NCI-H1417 (cell line): ENCODE measurements at places on chromosomes 2 and 18.

GRCh38 chr18:35197296-35197695, 43.5 kb upstream of the ZNF397 start:
- no peak for DNase-seq

GRCh38 chr2:8116661-8117060, 565.2 kb upstream of the ID2 start:
- DNase-seq: no peak

GRCh38 chr18:27311114-27311513, 126.0 kb upstream of the CHST9 start:
- no peak for DNase-seq

- DNase-seq: no peak
Measured at GRCh38 chr2:37809525-37809924, 115.6 kb upstream of the RMDN2 start.

GRCh38 chr18:59801576-59801975, 98.2 kb upstream of the PMAIP1 start:
- DNase-seq: no peak

DNA sequence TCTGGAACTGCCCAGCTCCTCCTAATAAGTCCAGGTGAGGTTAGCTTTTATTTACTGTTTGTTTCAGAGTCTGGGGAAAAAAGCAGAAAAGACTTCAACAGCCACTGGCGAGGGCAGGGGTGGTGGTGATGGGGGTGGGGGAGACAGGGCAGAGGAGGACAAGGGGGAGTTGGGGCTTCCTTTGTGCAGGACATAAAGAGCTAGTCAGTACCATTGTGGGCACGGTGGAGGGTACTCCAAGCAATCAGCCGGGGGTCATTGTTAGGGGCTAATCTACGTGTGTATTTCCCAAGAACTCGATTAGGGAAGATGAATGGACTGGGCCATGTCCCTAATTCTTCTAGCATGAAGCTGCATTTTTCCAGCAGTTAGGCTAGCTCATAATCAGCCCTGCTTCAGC, 2.8 kb upstream of the RAX start:
- DNase-seq: no peak

- no peak for DNase-seq
Measured at GRCh38 chr2:226892729-226893128, 56.9 kb downstream of the RHBDD1 start.

- no peak for DNase-seq
Measured at GRCh38 chr2:100853909-100854810, 34.2 kb downstream of the NPAS2 start.

- DNase-seq: no peak
Measured at GRCh38 chr2:138610201-138610953, 108.8 kb downstream of the SPOPL start.

- peak; percentile 27 for DNase-seq
Measured at GRCh38 chr18:37265382-37265781, 300.2 kb downstream of the CELF4 start.

DNA sequence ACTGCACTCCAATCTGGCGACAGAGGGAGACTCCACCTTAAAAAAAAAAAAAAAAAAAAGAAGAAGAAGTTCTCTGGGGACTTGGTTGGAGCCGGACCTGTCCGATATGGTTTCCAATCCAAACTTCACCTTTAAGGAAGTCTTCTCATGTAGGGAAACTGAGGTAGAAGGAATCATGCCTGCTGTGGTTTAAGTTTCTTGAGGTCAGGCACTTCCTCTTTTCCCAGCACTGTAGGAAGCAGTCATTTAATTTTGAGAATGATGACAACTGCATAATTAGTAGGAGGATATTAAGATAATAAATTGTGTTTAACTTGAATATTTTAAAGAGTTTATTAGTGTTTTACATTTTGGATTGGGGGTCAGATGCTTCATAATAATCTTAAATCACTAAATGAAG, 62.9 kb downstream of the KCNE4 start:
- no peak for DNase-seq

DNA sequence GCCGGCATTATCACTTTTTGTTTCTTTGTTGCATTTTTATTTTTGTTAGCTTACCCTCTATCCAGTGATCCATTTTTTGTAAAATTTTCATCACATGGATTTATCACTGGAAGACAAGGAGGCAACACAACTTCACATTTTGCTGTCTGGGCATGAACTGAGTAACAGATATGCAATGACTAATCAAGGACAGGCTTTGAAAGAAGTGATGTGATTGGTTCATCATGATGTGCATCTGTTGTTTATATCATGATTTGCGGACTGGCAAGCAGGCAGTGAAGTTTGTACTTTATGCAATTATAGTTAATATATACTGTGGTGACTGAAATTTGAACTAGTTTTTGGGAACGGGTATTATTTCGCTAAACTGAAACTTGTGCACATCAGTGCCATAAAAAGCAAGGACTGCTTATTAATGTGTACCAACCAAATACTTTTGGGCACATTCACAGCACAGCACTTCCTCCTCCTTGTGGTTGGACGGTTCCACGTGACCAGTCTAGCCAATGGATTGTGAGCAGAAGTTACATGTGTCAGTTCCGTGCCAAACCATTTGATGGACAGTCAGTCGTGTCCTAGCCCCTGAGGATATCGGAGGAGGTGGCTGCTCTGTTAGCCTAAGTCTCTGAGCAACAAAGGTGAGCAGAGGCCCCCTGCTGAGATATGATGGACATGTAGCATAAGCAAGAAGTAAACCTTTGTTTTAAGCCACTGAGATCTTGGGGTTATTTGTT, 201.4 kb upstream of the SIX2 start:
- no peak for DNase-seq

GRCh38 chr18:59467497-59467896, 108.4 kb upstream of the LMAN1 start:
- no peak for DNase-seq

DNA sequence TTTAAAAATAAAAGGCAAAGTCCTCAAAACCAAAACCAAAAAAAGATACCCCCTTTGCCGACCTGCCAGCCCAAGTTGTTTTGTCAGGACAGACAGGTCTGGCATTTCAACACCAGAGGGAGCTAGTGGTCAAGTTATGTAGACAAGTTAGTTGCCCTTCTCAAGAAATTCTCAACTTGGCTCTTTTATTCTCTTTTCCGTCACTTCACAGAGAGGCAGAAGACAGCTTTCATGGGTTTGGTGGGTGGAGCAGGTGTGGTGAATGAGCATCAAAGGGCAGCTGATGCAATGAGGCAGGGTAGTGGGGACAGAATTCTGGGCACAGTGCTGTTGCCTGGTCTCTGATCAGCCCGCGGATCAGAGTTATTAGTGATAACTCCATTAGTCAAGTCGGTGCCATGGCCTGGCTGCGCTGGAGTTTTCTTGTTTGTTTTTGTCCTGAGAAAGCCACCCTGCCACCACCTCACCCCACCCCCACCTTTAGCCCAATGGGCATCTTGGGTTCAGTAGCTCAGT, 303.7 kb upstream of the EPAS1 start:
- peak; percentile 82 for DNase-seq

DNA sequence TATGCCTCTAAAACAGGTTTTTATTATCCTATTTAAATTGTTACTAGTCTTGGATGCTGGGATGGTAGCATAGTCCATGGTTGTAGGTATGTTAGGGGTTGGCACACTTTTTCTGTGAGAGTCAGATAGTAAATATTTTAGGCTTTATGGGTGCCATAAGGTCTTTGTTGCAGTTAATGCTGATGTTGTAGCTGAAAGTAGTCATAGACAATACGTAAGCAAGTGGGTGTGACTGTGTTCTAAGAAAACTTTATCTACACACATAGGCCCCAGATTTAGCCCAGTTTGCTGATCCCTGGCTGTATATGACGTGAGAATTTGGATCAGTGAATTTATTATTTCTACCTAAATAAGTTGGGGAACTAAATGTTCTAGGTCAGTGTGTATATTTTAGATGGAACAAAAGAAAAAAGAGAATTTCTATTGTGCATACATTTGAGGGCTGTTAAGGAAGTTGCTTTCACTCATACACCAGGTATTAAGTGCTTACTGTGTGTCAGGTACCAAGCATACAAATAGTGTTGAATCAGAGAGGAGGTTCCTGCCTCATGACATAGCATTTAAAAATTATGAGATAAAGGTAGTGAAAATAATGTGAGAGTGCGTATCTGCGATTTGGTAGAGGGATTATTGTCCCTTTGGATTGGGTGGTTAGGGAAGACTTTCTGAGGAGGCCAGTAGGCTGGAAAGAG, 39.4 kb downstream of the AGFG1 start:
- DNase-seq: no peak

- DNase-seq: no peak
Measured at GRCh38 chr2:180959787-180960186, 20.6 kb upstream of the UBE2E3 start.

GRCh38 chr2:66432801-66433694, 1.9 kb upstream of the MEIS1 start:
- DNase-seq: peak; percentile 95

- peak; percentile 79 for DNase-seq
Measured at GRCh38 chr18:69968039-69968438, 20.4 kb upstream of the CD226 start.

DNA sequence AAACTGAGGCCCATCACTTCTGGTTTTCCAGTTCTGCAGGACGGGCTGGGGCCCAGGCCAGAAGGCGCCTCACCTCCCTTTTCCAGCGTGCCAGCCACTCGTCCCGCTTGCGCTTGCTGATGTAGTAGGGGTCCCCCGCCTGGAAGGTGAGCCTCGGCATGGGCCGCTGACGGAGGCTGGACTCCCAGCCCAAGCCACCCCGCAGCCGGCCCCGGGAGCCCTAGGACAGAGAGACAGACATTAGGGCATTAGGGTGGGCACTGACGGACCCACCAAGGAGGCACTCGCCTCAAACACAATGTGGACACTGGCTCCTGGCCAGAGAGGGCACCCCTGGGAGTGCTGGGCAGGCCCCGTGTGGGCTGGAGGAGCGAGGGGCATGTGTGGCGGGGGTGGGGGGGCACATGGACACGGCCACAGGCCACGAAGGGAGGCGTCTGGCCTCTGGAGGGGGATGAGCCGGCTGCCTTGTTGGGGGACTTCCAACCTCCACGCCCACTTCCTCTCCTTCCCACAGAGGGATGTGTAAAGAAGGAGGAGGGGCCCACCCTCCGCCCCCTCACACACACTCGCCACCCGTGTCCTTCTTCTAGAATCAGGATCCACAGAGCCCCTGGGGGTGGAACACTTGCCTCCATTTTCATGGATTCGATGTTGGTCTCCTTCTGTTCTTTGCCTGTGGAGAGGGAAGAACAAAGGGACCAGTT, 66.7 kb downstream of the DNMT3A start:
- DNase-seq: no peak
